ENCODE measurements at places on chromosomes 6 and 20.

GRCh38 chr6:15399641-15400470 is 154.0 kb downstream of the JARID2 start:
- DNase-seq = peak; percentile 87

- peak; percentile 95 for DNase-seq
Observed at GRCh38 chr6:105608711-105609374, 206.0 kb upstream of the PREP start.

- no peak for DNase-seq
Observed at GRCh38 chr6:166241974-166242373, 66.2 kb downstream of the PRR18 start.

DNA sequence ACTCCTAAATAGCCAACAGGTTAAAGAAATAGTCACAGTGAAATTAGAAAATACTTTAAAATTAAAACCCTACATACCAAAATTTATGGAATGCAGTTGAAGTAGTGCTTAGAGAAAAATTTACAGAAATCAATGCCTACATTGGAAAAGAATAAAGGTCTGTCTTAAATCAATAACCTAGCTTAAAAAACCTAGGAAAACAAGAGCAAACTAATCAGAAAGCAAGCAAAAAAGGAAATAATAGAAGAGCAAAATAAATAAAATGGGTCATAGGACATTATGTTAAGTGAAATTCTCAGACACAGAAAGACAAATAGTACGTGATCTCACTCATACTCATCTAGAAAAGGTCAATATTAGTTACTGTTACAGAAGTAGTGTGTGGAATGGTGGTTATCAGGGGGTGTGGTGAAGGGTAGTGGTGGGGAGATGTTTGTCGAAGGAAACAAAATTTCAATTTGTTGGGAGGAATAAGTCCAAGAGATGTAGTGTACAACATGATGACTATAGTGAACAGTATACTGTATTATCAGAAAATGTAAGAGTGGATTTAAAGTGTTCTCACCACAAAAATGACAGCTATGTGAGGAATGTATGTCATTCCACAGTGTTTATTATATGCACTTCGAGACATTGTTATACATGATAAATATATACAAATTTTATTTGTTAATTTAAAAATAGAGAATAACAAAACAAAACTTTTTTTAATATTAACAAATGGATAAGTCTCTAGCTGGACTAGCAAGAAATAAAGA is 423.6 kb downstream of the CDH26 start:
- peak; percentile 22 for DNase-seq

GRCh38 chr20:49136817-49137571 is 51.1 kb downstream of the STAU1 start:
- no peak for DNase-seq

DNA sequence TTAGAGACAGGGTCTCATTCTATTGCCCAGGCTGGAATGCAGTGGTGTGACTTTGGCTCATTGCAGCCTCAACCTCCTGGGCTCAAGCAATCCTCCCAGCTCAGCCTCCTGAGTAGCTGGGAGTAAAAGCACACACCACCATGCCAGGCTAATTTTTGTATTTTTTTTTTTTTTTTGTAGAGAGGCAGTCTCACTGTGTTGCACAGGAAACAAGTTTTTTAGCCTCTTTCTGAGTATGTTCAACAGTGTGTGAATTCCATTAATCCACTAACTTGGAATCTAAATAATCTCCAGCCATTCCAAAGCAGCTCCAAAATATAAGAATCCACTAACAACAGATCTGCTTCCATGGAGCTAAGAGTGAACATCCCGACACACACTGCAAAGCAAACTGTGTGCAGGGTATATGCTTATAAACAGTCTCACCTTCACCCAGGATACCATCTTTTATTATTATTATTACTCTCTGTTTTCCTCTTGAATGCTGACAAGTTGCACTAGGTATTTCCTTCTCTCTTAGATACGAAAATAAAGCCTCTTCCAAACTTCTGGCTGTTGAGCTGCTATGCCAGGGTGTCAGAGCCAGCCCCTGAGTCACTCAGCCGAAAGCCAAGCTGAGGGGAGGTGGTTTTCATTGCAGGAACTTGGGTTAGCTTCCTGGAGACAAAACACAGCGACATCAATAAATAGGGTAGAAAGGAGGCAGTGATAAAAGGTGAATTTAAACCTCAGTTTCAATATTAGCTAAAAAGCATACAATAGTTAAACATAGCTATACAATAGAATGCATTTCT is 264.9 kb downstream of the HIVEP2 start:
- no peak for DNase-seq

- DNase-seq = no peak
Observed at GRCh38 chr20:19283490-19284025, 71.1 kb downstream of the SLC24A3 start.

DNA sequence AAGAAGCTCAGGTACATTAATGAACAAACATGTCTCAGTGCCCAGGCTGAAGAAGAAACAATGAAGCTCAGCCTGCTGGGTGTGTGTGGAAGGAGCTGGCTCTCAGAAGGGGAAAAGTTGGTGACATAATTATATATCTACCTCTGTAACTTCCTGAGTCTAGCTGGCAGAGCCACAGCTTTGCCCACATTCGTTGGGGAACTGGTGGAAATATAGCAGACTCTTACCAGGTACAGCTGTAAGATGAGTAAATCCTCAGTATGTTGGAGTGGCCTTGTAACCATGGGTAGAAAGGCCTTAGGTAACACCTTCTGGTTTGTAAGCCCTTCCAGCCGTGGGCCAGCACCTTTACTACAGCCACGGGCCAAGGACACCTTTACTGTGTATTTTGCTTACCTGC is 29.9 kb upstream of the PNRC1 start:
- no peak for DNase-seq

DNA sequence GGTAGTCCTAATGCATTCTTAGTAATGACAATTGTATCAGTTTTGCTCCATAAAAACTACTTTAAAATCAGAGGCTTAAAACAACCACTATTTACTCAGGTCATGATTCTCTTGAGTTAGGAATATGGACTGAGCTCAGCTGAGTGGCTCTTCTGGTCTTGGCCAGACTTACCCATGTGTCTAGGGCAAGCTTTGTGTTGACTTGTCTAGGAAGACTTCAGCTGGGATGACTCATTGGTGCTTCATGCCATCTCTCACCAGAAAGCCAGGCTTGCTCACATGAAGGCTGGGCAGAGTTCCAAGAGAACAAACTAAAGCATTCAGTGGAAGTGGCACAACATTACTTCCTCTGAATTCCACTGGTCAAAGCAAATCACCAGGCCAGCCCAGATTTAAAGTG is 155.3 kb downstream of the DHX35 start:
- DNase-seq = peak; percentile 63

GRCh38 chr6:141326426-141326825 is 806.3 kb upstream of the GJE1 start:
- DNase-seq = peak; percentile 99

DNA sequence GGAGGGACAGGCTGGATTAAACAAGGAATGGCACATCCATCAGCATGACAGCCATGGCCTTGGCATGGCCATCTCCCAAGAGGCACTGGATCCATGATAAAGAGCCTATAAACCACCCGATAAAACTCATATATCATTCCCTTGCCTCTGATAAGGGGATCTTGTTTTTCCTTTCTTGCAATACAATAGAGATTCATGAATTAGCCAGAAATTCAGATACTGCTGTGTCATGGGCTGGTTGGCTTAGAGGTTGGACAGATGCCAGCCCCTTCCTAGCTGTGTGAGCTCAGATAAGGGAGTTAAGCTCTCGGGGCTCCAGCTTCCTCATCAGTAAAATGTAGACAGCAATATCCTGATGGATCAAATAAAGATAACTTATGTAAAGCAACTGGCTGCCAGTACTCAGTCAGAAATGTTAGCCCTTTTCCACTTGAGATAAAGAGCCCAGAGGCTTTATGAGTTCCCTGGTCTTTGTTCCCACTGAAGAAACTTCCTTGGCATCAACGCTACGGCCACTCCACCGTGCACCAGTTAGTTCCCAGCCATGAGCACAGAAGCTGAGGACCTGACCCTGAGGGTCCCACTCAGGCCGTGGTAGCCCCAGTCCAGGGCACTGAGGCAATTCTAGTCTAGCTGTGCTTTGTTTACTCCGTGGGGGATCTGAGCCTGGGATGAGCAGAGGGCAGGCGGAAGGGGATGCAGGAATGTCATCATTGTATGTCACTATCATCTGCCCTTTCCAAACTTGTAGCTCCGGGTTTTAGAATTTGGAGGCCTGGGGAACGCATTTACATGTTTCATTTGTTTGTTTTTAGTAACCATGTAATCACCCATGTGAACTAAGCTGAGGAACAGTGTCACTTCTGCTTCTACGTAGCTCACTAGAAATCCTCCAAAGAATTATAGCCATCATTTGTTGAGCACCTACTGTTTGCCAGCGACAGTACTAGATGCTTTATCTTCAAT is 67.2 kb upstream of the TBC1D7 start:
- peak; percentile 92 for DNase-seq

DNA sequence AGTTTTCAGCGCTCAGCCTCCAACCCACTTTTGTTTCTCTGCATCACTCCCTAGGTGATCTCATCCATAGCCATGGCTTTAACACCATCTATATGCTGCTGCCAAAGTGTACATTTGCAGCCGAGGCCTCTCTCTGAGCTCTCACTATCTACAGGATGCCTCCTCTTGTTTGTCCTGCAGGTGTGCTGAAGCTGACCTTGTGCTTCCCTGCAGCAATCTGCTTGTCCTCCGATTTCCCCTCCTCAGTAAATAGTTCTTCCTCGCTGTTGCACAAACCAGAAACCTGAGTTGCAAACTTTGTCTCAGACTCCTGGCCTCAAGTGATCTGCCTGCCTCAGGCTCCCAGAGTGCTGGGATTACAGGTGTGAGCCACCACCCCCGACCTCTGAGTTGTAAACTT is 3.7 kb upstream of the TXNDC5 start:
- DNase-seq = no peak

DNA sequence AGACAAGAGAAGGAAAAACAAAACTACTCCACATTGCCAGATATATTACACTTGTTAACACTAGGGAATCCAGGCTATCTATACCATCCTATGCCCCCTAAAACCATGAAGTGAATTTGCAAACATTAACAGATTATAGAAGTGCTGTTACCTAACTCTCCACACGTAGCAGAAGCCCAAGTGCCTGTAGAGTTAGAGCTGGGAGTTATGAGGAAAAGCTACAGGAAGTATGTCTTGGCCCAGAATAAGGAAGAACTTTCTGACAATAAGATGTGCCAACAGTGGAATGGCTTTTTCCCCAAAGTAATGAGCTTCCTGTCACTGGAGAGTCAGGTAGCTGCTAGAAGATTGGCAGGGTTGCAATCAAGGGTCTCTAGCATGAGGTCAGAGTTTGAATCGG is 32.5 kb downstream of the ADGRG6 start:
- DNase-seq = no peak

DNA sequence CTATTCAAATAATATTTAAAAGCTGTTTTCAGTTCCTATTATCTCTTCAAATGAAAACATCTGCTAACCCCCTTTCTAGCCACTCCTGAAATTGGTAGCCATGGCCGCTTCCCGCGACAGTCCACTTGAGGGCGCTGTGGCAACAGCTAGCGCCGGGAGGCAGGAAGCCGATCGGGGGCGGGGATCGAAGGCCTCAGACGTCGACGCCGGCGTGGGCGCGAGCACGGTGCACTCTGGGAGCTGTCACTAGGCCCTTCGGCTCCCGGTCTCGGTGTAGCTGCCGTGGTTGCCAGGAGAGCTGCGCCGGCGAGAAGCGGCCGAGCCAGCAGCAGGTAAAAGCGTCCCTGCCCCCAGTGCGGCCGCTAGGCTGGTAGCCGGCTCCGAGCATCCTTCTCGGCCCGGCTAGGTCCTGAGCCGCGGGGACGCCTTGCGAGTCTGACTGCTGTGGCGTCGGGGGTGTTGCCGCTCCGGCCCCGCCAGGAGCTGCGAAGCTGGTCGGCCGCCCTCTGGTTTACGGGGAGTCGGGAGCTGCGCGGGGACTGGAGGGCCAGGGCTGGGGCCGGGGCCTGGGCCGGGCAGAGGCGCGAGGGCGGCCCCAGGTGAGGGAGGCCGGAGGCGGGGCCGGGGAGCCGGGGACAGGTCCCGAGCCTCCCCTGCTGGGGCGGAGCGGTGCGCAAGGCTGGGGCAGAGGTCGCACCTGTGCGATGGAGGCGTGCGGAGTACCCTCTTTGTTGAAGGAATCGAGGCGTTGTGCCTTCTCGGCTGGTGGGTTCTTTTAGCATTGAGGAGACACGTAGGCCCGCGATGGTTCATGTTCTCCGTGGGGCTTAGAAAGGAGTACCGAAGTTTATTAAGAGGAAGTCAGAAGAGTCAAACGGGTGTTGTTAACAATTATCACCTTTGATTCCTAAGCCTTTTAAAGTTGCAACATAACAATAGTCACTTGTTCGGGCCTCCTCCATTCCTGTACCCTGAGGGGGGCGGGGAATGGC is at the start of gene DOP1A:
DOP1A (plus strand) TSS at position 224 of the 992 bp plus-strand sequence. CDS start 29,307 bp downstream, outside the sequence.
- peak; percentile 93 for DNase-seq

DNA sequence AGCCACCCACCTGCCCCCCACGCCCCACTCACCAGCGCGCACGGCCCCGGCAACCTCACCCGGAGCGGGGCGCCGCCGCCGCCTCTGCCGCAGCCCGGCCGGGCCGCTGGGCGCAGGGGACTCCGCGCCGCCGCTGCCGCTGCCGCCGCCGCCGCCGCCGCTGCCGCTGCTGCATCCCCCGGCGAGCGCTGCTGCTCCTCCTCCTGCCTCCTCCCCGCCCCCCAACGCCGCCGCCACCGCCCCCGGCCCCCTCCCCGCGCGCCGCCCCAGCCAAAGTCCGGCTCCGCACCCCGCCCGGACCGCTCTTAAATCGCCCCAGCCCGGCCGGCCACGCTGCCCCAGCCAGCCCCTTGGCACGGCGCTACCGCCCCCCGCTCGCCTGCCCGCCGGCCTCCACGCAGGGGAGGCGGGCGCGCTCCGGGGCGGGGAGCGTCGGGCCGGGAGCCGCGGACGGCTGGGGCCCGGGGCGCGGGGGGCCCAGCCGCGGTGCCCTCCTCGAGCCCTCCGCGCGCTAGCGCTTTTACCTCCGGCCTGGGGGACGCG is at the start of gene SULF2:
SULF2 (minus strand) TSS at position 171 of the 543 bp plus-strand sequence. CDS start 28,118 bp downstream, outside the sequence.
- peak; percentile 16 for DNase-seq

GRCh38 chr20:19628570-19629134 is 129.4 kb upstream of the RIN2 start:
- peak; percentile 64 for DNase-seq

DNA sequence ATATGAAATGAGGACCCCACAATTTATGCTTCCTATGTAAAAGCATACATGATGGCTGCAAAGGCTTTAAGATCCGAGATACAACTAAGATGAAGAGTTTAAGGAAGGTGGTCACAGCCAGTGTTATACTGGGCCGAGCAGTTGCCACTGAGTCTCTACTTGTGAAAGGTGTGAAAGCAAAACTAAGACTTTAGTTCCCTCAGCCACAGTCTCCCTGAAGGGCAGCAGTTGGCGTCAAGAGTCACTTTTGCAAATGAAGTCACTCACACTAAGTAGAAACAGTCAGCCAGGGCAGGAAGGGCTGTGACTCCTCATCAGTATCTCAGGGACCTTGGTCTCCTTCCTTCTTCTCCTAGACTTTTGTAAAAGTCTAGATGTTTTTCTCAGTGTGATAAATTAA is 191.6 kb upstream of the MCHR2 start:
- no peak for DNase-seq

GRCh38 chr6:14540810-14541540 is 423.4 kb downstream of the CD83 start:
- DNase-seq = peak; percentile 3

GRCh38 chr20:22746957-22747356 is 162.6 kb upstream of the FOXA2 start:
- DNase-seq = no peak

All from iris pigment epithelial cell (primary cell).